ENCODE measurements at places on chromosomes 13 and 19.

DNA sequence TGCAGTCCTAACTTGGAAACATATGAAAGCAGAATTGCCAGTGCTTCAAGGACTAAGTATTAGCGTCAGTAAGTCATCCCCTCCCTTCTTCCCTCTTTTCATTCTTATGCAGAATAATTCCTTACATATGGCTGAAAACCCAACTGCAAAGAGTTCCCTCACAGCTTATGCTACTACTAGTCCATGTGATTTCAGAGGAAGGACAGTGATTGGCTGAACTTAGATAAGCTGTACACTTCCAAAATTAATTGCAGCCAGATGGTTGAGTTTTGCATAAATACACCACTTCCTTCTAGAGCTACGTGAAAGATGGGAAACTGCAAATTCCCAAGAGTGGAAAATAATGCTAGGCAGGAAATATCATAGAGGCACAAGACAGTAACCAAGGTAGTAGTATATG lies 730.4 kb downstream of the OLFM4 start:
- DNase-seq, result no peak

DNA sequence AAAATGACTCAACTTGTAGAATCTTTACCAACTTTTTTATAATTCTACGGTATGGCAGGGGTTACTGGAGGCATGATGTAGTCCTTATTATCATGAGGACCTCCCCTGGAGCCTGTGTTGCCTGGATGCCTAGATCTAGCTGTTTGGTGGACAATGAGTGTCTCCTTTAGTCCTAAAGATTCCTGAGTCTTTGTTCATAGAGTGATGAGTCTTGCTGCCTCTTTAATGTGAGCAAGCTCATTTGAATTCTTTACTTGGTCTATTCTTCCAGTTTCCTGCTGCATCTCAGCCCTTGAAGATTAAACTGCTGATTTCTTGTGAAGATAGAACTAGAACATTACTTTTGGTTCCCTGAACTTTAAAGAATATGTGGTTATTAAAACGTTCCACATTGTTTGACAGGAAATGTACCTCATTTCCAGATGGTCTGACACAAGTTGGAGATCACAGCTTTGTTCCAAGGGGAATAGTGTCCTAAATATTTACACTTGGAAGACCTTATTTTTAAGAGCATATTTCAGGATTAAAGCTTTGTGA lies 51.9 kb downstream of the SLAIN1 start:
- no peak for DNase-seq

- no peak for DNase-seq
Observed at GRCh38 chr13:20990910-20991525, 70.4 kb downstream of the LATS2 start.

DNA sequence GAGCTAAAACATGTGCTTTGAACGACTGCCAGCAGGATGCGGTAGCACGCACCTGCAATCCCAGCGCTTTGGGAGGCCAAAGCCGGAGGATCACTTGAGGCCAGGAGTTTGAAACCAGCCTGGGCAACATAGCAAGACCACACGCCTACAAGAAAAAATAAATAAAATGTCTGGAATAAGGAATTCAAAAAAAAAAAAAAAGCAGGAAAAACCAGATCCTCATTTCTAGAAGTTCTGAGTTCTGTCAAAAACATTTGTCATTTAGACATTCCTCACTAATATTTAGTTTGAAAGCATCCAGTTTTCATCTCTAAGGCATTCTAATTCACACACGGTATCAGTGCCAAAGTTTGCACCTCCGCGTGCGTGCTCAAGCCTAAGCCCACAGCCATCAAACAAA lies 36.9 kb upstream of the USE1 start:
- DNase-seq, result no peak

GRCh38 chr13:32988608-32989289 lies 27.5 kb upstream of the KL start:
- DNase-seq, result no peak

DNA sequence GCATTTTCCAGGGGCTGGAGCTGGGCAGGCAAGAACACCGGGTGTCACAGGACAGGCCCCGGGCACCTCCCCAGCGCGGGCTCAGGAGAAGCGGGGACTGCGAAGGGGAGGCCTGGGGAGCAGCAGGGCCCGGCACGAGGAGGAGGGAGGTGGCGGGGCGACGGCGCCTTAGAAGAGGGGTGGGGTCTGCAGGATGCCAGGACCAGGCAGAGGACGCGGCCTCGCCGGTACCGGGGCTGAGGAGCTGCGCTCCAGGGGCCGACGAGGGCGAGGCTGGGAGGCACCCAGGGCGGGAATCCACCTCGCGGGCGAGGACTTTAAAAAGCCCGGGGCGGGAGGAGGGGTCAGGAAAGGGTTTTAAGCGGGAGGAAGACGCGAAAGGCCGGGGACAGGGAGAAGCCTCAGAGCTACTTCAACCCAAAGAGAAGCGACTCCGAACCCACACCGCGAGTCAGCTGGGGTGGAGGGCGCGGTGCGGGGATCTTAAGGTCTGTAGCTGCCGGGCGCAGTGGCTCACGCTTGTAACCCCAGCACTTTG lies 665 bp downstream of the ZNF347 start:
- no peak for DNase-seq

- no peak for DNase-seq
Observed at GRCh38 chr19:38233740-38234251, 9.8 kb upstream of the DPF1 start.

GRCh38 chr13:40013554-40013953 lies 358.1 kb downstream of the COG6 start:
- no peak for DNase-seq

DNA sequence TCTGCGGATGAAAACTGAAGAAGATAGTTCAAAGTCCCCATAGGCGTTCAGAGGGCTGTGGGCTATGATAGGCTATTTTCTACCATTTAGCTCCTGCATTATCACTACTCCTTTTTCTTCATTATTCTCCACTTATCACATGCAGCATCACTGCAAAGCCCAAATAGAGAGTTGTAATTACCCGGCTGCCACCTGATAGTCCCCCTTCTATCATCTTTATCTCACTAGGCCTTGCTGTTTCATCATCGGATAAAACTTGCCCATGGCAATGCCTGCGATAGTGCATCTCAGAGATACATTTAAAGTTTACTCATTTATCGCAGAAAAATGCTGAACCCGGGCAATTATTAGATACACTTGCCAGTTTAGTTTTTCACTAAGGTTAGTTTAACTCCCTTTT lies 82.9 kb upstream of the SOX21 start:
- DNase-seq, result no peak

- DNase-seq, result no peak
Observed at GRCh38 chr13:43154156-43154651, 130.8 kb downstream of the DNAJC15 start.

DNA sequence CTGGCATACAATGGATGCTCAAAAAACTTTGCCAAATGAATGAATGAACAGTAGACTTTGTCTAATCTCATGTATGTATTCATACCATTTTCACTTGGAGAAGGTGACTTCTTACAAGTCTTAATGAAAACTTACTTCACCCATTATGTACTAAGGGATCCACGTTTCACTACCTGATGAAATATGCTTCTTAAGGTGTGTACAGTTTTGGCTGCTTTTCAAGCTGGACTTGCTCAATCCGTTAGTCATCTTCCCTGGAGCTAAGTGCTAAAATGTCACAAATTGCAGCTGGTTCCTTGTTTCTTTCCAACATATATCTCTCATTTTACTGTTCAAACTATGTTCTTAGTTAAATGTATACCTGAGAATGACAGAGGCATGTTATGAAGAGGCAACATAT lies 4.2 kb upstream of the CCNA1 start:
- no peak for DNase-seq

DNA sequence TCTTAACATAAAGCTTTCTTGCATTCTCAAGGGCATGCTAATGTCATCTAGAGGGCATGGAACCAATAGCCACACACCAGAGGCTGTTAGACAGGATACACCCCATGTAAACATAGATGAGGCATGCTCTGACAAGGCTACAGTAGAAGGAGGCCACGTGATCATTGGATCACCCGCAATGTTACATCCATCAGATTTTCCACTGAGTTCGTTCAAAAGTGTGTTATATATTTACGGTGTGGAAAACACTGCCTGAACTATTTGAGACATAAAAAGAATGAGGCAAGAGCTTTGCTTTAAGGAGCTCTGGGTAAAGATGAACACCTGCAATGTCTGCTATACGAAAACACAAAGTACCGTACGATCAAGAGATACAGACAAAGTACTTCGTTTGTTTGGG lies 817.5 kb upstream of the SLC10A2 start:
- no peak for DNase-seq

GRCh38 chr19:582497-583197 lies 7.0 kb upstream of the HCN2 start:
- no peak for DNase-seq

GRCh38 chr13:33006638-33007037 lies 9.6 kb upstream of the KL start:
- no peak for DNase-seq

DNA sequence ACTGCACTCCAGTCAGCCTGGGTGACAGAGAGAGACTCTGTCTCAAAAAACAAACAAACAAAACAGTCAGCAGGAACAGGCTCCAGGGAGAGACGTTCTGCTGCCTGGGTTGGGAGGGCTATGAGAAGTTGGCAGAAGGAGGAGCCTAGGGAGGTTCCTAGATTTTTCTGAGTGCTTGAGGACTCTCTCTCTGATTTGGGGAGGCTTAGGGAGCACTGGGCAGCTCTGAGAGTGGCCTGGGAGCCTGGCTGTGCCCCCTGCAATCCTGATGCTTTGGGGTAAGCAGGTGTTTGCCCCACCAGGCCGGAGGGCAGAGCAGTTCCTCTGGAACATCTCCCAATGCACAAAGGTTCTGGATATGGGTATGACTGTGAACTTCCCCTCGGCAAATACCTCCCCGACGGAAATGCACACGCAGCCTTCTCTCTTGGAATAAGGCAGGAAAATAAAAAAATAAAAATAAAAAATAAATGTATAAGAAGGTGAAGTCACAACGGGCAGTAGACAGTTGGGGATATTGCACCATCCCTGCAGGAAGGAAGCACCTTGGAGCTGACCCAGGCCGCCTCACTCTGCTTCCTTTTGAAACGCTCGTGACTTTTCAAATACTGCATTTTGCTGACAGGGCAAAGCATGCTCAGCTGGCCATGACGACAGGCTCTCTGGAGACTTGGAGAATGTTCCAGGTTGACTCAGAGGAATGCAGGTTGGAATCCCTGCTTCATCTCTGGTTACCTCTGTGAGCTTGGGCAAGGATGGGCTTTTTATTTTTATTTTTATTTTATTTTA lies 26.5 kb upstream of the HOMER3 start:
- no peak for DNase-seq

GRCh38 chr13:24083141-24083540 lies 77.4 kb upstream of the SPATA13 start:
- DNase-seq, result no peak

DNA sequence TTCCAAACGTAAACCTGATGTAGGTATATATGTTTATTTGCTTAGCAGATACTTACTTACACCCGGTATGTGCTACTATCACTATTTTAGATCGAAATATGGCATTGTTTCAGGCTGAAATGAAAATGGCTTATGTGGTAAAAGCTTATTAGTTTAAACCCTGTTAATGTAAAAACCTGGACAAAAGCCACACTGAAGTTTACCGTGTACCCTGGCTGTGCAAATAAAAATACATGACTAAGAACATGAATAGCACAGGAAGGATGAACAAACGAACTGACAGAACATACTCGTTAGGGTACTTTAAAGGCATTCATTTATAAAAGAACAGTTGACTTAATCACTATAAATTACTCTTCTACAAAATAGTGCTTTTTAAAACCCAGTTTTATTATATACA lies 6.6 kb downstream of the CLDN10 start:
- DNase-seq, result no peak

DNA sequence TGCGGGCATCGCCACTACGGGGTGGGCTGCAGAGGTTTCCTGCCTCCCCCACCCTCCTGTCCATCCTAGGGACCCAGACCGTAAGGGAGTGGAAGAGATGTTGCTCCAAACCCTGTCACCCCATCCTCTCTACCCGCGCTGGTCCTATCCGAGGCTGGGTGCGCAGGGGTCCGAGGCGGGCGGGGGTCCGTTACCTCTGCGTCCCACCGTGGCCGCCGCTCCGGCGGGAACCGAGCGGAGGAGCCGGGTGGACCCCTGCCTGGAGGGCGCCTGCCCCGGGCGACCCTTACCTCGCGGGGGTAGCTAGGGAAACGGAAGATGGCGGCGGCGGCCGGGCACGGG lies at the start of gene DGKH:
Gene DGKH, plus strand, starts transcription at position 307 of the 342 bp plus-strand sequence. CDS start 126 bp downstream, outside the sequence.
- no peak for DNase-seq

DNA sequence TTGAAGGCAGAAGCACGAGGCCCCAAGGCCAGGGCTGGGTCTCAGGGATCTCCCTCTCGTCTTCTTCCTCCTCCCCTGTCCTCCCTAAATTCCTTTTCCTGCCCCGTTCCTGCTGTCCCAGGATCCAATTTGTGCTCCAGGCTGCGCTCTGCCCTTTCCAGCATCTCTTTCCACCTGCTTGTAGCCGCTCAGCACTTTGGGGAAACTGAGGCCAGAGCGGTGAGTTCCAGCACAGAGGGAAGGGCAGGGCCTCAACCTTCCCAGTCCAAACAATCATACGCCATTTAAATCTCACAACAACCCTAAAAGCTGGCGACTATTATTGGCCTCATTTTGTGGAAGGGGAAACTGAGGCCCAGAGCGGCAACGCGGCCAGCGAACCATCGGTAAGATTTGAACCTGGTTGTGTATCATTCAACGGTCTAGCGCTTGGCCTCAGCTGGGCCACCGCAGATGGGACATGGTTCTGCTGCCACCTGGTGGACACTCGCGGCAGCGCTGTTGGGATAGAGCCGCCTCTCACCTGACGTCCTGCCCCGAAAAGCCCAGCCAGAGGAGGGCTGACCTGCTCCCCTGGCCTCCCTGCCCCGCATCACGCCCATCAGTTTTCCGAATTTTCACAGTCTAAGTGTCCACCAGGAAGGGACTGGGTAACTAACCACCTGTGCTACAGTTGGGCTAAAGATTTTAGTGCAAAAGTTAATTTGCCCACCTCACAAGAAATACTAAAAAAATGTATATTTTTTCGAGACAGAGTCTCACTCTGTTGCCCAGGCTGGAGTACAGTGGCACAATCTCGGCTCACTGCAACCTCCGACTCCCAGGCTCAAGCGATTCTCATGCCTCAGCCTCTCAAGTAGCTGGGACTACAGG lies 4.2 kb upstream of the RPL18A start:
- DNase-seq, result no peak

DNA sequence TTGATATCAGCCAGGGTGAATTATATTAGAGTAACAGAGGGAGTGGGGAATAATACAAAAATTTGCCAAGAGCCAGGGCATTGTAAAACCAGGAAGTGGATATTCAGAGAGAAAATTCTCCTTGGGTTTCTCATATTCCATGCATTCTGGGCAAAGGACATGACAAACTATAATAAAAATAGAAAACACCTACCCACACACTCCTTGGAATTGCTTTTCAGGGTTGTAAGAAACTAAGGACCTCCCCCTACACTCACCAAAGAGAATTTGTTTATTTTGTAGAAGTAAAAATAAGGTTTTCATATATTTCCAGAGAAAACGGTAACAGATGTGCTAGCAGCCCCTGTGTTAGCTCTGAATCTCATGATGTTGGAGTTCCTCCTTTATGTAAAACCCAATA lies 649.6 kb downstream of the SLITRK1 start:
- no peak for DNase-seq

Data from vagina (tissue), 2 donors.